ENCODE measurements at places on chromosomes 2 and 18.

- DNase-seq: no peak
Measured at GRCh38 chr18:23934252-23934651, 80.3 kb upstream of the TTC39C start.

DNA sequence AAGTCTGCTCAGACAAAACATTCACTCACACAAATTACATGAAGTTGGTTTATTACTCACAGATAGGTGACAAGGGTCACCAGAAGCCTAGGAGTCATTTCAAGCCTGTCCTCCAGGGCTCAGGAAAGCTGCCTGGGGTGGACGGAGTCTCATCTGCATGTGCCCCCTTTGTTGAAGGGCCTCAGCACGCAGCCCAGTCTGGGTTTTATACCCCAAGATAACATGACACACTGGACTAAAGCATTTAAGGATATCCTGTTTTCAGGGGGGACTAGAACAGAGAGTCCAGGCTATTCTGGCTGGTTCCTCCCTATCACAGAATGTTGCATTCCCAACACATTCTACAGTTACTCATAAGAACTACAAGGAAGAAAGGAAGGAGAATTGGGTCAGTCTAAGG, 164.7 kb downstream of the MREG start:
- no peak for DNase-seq

DNA sequence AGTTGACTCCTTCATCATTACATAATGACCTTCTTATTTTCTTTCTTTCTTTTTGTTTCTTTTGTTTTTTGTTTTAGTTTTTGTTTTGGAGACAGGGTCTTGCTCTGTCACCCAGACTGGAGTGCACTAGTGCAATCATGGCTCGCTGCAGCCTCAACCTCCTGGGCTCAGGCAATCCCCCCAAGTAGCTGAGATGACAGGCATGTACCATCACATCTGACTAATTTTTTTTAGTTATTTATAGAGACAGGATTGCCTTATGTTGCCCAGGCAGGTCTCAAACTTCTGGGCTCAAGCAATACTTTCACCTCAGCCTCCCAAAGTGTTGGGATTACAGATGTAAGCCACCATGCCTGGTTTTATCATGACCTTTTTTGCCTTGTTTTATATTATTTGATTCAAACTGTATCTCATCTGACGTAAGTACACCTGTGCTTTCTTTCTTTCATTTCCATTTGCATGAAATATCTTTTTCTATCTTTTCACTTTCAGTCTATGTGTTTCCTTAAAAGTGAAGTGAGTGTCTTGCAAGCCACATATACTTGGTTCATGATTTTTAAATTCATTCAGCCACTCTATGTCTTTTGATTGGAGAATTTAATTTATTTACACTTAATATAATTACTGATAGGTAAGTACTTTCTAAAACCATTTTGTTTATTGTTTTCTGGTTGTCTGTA, 39.1 kb downstream of the SP100 start:
- no peak for DNase-seq

- no peak for DNase-seq
Measured at GRCh38 chr2:149687052-149687427, 99.5 kb upstream of the MMADHC start.

DNA sequence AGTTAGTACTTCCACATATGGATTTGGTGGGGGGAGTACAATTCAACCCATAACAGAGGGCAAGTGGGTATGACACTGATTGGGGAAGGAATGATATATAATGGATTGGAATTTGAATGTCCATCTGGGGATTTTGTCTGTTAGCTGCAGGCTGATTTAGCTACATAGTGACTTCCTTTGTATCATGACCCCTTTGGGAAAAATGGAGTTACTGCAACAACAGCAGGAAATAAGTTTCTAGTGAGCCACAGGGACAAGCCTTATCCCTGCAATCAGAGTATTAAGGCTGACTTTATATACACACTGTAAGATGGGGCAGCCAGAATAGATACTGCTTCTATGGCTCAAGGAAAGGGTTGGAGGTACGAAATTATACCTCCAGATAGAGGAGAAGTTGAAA, 404.4 kb upstream of the MEIS1 start:
- no peak for DNase-seq

- DNase-seq: no peak
Measured at GRCh38 chr2:60531701-60532133, 21.7 kb downstream of the BCL11A start.

DNA sequence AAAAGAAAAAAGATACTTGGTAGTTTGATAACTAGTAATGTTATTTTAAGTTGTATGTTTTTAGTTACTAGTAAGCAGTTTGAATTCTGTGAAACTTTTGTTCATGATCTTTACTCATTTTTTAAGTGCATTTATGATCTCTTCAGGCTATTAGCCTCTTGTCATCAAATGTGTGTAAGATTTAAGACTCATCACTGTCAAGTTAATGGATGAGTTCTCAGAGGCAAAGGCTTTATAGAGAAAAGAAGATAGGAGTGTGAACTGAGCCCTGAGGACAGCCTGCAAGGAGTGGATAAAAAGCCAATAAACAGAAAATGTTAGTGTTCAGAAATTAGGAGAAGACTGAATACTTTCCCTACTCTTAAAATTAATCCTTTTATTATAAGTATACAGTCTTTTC, 13.5 kb downstream of the NDUFV2 start:
- DNase-seq: no peak

GRCh38 chr2:197883354-197884032, 79.1 kb downstream of the PLCL1 start:
- DNase-seq: no peak

DNA sequence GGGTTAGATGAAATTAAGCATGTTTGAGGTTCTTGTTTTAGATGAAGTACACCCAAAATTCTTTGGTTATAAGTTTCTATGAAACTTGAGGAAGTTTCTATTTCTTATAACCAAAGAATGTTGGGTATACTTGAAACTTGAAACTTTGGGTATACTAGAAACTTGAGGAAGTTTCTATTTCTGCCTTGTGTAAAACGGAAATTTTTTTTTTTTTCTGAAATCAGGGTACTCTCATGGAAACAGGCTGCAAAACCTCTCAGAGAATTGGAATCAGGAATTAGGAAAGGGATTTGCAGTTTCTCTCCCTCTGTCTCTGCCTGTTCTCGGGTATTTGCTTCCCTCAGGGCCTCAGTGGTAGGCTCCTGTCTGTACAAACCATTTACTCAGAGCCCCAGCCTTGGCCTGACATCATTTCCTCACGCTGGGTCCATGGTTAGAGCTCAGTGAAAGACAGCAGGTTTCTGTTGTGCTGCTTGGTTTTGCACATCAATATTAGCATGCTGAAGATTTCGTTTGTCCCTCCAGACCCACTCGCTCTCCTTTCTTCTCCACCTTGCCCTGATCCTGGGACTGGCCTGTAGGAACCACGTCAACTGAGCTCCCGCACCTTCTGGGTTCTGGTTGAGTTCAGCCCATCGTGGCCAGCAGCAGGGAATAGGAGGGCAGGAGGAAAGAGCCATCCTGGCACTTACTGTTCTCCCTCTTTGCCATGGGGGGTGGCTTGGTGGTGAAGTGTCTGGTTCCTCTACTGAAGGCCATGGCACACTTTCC, 106.4 kb downstream of the POLR1A start:
- DNase-seq: no peak

DNA sequence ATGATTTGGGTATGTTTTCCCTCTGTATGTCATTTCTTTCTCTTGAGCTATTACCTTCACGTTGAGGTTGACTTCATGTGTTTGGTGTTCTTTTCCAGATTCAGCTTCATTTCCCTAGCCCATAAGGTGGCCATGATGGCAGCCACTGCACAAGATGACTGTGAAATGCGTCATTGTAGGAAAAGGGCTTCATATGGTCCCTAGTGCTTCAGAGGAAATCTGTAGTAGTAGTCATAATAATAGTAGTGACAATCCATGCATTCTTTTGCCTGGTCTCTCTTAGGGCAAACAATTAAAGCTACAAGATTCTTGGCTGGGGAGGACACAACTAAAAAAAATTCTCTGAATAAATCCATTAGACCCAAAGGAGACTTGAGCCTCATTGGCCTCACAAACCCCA, 28.4 kb downstream of the AOX1 start:
- DNase-seq: no peak

DNA sequence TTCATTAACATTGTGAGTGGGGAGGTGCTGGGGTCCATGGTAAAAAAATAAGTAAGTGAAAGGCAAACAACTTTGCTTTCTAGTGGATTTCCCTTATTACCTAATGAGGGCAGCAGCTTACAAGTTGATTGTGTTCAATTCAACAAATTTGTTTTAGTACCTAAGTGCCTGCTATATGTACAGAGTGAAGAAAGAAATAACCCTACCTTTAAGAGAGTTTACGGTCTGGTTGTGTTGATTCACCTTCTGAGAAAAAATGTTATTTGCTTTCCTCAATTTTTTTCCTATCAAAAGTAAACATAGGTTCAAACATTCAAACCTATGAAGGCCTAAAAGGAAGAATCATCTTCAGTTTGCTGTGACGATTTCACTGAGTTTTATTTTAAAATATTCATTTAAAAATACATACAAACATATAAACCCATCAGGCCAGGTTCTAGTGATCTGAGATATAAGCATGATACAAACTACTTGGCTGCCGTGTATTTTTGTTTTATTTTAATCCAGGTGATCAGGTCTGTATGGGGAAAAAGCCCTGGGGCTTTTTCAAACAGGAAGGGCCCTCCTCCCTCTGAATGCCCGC, 1.5 kb upstream of the SPTBN1 start:
- DNase-seq: no peak

DNA sequence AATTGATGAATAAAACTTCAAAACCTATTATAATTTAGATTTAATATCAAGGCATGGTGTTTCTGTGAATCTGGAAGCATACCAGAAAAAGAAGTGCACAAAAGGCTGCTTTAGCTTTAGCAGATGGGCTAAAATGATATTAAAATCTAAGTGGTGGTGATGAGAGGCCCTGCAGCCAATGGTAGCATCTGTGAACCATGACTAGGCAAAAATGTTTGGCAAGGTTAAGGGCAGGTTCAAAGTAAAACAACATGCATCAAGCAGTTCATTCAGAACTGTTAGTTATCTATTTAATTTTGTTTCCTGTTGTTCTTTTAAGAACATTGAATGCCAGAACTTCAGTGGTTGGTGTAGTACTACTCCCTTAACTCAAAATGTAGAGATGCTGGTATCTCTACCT, 1736.9 kb upstream of the CELF4 start:
- no peak for DNase-seq

GRCh38 chr2:69767034-69767433, 25.1 kb downstream of the ANXA4 start:
- no peak for DNase-seq

DNA sequence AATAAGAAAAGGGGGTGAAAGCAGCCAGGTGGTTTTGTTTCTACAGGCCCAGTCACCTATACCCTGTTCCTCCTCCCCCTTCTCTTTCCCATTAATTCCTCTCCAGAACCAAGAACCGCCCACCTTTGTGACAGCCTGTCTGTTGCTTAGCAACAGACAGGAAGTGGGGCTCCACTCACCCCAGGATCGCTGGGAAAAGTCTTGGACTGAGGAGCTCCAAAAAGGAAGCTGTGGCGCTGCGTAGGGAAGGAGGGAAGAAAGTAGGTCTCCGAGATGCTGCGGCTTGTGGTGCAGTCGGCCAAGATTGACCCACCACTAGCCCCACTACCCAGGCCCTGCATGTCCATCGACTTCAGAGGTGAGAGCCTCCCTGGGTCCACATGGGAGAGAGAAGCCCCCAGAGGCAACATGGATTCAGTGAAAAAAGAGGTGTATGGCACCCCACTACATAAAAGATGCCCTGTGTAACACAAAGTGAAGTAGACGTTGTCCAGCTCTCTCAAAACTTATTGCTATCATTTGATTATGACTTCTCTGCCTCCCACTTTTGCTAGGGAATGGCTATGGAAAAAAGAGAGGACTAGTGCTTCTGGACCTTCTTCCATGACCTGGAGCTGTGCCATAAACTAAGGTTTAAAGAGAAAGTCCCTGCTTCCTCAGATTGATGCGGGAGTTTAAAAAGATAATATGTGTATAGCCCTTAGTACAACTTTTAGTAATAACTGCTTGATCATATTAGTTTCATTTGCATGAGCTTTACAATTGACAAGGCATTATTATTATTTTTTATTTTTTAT, at the start of gene FER1L5:
Gene FER1L5, plus strand, starts transcription at position 201 of the 797 bp plus-strand sequence. Its CDS starts 73 bp downstream, at position 274.
- no peak for DNase-seq

DNA sequence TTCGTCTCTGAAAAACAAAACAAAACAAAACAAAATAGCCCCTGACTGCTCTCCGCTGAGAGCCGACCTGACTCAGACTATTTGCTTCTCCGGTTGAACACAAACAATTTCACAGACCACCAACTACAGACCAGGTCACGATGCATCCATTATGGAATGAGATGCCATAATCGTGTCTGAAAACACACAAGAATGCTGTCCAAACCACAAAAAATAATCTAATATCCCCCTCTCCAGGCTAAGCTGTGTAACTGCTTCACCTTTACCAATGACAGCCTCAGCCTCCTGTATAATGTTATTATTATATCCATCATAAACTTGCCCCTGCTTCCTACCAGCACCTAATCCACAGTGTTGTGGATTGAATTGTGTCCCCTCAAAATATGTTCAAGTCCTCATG, 114.7 kb downstream of the DNAH6 start:
- DNase-seq: no peak

GRCh38 chr18:22128954-22129353, 40.4 kb upstream of the GATA6 start:
- no peak for DNase-seq

DNA sequence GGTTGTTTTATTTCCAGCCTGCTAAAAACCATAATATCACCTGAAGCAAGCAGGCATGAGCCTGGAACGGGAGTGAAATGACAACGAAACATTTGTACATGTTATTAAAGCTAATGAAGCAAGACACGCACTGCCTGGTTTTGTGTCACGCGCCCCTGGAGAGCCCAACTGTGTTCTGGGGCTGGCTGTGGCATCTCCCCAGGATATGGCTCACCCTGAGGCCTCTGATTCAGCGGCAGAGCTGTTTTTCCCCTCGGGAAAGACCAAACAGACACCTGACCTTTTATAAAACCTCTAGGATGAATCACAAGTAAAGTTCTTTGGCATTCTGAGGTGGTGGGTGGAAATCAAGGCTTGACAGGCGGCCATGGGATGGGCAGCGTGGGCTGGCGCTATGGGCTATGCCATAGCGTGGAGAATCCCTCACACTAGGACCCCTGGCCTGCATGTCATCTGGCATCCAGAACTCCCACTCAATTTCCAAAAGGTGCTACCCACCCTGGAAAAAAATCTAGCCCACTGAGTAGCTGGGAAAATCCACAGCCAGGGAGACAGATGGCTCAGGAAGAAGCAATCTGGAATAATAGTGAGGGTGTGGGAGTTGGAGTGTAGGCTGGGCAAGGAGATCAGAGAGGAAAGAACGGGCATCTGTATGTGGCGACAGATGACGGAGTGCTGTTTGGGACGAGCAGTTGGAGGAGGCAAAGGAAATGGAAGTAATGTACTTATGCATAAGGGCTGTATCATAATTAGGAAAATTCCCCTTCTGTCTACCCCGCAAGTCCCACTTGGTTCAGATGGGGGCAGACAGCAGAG, 262.0 kb downstream of the AFF3 start:
- DNase-seq: no peak

Data from thoracic aorta (tissue), 2 donors.